ENCODE measurements at places on chromosomes 11 and 22.
A peak's percentile ranks its signal among the peaks of the same experiment; 100 is the strongest.

DNA sequence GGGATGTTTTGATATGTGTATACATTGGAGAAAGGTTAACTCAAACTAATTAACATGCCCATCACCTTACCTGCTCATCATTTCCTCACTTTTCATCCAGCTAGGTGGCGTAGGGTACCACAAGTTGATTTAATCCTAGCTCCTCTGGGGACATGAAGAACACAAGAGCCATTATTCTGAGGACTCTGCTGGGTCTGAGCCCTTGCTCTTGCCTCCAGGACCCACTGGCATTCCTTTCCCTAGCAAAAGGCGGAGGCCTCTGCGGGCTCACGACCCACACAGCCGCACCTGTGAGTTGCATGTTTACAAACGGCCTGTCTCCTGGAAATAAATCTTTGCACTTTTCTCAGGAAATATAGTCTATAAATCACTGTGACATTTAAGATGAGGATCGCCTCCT, 871.9 kb downstream of the TBC1D22A start:
- DNase-seq = no peak

DNA sequence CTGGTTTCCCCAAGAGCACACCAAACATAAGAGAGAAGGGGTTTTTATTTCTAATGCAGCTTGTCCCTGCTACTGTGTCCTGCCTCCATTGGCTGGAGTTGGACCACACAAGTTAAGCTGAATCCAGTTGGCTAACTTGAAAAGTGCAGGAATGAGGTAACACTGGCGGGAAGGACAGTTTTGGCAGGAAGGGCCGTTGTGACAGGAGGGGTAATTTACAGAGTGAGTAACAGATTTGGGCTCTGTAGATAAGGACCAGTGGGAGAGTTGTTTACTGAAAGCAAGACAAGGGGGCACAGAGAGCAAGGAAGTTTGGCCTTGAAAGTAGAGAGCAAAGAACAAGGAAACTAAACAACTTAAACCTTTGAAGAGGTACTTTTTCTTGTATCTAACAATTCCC, 1623.3 kb upstream of the RAG2 start:
- no peak for DNase-seq

DNA sequence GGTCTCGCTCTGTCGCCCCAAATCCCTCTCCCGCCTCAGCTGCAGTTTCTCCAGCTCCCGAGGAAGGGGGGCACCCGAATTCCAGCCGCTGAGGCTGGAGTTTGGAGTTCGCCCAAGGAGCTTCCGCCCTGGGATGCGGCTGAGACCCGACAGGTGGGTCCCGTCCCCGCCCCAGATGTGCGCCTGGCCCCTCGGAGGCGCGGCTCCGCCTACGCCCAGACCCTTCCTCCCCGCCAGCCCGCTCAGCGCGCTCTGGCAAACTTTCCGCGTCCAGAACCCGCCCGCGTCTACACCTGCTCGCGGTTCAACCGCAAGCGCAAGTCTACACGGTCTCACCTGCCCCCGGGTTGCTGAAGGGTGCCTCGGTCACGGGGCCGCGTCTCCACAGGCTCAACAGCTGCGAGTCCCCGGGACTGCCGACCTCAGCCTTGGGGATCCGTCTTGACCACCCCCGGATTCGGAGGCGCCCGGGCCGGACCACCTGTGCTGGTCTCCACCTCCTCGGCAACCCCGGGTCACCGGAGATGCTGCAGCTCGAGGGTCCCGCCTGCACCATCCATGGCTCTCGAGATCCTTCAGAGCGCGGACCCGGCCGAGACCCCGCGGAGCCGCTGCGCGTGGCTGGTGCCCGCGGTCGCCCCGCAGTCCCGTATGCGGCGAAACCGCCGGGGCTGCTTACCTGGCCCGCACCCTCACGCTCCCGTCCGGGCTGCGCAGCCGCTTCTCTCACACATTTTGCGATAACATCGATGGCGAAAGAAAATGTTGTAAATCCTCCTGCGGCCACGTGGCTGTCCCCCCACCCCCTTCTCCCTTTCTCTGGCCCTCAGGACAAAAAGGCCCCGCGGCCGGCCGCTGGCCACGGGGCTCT, 63.6 kb downstream of the NFAM1 start:
- peak; percentile 60 for DNase-seq

- DNase-seq = peak; percentile 38
Measured at GRCh38 chr22:27435844-27436576, 365.5 kb downstream of the MN1 start.

GRCh38 chr11:117814766-117815261, 9.7 kb downstream of the FXYD2 start:
- no peak for DNase-seq

DNA sequence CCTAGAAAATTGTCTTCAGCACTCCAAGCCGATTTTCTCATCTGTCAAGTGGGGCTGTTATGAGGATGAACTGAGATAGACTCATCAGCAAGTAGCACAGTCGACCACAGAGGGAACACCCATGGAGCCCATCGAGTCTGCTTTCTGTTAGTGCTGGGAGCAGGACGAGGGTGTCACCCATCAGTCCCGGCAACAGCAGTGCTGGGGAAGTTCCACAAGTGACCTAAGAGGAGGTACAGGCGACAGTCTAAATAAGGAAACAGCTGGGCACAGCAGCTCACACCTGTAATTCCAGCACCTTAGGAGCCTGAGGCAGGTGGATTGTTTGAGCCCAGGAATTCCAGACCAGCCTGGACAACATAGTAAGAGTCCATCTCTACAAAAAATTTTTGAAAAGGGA, 9.7 kb downstream of the RTL6 start:
- DNase-seq = no peak

GRCh38 chr11:113773092-113773415, 438 bp downstream of the ZW10 start:
- DNase-seq = peak; percentile 37

DNA sequence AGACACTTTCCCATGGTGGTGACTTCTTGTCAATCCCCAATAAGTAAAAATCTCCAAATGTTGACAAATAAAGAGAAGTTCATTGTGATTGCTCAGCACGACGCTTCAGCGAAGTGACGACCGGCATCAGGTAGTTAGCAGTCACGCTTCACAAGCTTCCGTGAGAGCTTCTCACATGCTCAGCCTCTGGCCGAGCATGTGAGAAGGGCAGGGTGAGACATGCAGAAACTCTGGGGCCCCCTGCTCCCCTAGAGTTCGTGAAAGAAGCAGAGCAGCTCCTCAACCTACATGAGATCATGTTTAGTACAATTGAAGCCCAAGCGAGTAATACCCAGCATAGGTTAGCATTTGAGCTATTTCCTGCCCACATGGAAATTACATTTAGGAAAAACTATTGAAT, 4.4 kb upstream of the C11orf16 start:
- DNase-seq = no peak

DNA sequence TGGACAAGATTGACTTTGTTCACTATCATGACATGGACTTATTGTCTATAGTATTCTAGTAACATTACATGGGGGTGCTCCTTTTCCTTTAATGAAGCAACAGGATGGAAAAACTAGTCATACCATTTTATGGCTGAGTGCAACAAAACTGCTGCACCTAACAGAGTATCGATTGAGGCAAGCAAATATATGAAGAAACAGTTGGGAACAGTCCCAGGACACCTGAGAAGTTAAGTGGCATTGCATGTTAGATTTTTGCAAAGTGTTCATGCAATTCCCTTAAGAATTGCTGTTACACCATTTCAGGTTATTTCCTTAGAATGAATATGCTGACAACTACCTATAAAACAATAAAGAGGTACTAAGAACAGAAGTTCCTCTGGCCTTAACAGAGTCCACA, 541.5 kb upstream of the ANO3 start:
- DNase-seq = no peak

- no peak for DNase-seq
Measured at GRCh38 chr11:85749884-85750283, 61.1 kb downstream of the SYTL2 start.

DNA sequence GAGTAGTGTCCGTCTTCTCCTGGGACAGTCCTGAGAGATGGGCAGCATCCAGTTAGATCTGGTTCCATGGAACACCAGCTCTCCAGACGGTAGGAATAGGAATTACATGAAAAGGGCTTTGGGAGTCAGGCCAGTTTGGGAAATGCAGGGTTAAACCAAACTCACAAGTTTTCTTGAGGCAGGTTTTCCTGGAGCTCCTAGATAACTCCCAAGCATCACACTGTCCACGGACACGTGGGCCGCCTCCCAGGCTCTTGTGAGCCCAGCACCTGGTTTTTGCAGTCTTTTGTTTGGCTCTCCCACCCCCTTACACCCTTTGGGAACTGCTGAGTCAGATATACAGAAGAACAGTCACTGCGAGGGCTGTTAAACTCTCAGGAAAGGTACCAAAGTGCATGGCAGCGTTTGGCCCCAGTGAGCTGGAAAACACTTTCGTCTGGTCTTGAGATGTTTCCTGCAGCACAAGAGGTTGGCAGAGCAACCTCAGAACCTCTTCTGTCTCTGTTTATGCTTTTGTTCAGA, 90.0 kb downstream of the BCR start:
- peak; percentile 38 for DNase-seq

DNA sequence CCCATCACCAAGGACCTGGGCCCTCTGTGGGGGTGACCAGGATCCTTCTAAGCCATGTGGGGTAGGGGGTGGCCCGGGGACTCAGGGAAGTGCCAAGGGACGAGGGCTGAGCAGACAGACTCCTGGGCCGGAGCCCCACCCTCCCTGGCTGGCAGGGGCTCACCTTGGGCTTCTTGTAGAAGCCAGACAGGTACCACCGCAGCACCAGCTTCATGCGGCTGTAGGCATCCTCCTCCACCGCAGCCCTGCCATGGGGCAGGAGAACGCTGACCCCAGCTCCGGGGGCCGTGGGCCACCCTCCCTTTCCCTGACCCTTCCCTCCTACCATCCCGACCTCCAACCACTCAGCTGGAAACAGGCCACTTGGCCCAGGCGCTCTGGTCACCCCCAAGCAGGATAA, 45.9 kb upstream of the CARS1 start:
- DNase-seq = peak; percentile 4
